Stimulated activated CD8-positive, alpha-beta memory T cell treated with anti-CD3 and anti-CD28 coated beads, Interleukin-4, amount 100 ng/mL, for 1 hour (primary cell): ENCODE measurements at places on chromosomes 12 and 14.
A peak's percentile ranks its signal among the peaks of the same experiment; 100 is the strongest.

DNA sequence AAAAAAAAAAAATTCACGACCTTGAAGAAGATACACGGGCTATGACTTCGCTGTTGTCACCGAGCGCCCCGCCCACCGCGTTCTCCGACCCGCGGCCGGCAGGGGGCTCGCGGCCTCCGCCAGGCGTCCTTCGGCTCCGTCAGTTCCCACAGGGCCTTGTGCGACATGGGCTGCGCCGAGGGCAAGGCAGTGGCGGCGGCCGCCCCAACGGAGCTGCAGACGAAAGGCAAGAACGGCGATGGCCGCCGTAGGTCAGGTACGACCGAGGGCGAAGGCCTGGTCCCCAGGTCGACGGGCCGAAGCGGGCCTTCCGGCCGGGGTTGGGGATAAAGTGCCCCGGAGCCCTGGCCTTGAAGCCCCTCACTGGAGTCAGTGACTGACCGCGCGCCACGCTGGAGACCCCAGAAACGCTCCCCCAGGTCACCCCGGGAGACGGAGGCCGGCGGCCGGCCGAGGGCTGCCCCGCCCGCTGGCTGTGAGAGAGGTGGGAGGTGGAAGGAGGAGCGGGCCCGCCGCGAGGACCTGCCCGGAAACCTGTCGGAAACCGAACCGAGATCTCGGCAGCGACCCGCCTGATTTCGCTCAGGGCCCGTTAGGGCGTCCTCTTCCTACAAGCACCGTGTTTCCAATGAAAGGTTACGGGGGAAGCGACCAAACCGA lies at the start of gene TXNRD1:
TSS of gene TXNRD1 (plus strand) at position 142 of the 660 bp plus-strand sequence. CDS start at position 166, 24 bp downstream.
- DNase-seq: peak; percentile 71

DNA sequence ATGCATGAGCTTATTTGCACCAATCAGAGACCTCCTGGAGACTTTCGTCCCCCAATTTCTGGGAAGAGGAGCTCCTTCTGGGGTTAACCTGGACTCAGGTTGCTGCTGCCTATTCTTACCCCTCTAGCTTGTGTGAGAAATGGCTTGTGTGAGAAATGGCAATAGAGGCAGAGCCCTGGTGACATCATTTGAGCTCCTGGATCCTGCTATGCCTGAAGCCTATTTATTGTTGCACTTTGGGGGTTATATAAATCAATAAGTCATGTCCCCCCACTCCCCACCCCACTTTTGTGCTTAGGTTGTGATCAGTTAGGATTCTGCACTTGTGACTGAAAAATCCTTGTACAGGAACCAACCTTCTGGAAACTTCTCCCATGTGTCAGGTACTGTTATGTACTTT lies 167.2 kb downstream of the ADCK1 start:
- DNase-seq: no peak

GRCh38 chr14:72311516-72311915 lies 379.3 kb downstream of the RGS6 start:
- DNase-seq: no peak

DNA sequence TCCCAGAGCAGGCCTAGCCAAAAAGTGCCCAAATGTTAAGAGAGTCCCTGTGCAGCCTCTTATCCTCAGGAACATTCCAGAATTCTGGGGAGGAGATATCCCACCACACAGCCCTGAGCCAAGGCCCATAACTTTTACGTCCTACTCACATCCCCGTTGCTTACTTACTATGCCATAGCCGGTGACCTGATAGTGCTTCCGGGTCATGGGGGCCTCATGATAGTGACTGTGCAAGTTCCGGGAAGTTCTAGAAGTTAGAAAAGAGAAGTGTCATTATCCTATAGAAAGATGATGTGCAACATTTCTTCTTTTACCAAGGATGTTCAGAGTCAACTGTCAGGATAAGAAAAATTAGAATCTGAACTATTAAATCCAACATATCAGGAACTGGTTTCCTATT lies 15.6 kb upstream of the NGB start:
- DNase-seq: no peak

DNA sequence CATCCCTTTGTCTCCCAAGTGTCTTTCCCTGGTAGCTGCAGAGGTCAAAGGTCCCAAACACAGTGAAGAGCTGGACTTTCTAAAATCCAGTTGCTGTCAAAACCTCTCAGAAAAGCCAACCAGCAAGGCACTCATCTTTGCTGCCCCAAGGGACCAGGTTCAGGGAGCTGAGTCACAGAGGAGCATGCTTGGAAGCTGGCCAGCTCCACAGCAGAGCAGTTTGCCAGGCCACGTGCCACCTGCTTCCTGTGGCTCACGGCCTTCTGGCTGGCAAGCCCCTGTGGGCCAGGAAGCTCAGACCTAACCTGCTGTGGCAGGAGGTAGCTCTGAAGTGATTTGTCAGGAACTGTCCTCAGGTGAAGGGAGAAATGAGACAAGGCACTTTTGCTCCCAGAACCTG lies 3.6 kb downstream of the ISCU start:
- DNase-seq: peak; percentile 49

DNA sequence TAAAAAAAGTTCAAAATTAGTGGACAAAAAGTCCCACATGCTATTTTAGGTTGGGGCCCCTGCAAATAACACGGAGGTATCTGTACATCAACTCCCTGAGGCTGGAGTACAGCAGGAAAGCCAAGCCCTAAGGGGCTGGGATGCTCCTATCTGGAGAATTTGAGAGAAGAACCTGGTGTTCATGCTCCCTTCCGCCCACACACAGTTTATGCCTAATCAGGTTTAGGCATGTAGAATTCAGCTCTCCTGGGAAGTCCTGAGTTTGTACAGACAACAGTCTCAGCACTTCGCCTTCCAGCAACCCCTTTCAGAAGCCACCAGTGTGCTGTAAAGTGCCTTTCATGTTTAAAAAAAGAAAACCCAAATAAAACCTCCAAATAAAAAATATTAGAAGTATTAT lies 237.3 kb upstream of the GRIP1 start:
- DNase-seq: no peak

- DNase-seq: no peak
These were observed 150.9 kb downstream of the MED13L start for GRCh38 chr12:116126610-116127009.

GRCh38 chr12:50185301-50185895 lies 18.2 kb upstream of the CERS5 start:
- DNase-seq: no peak

GRCh38 chr12:153080-153746 lies 60.7 kb downstream of the SLC6A12 start:
- peak; percentile 9 for DNase-seq

- no peak for DNase-seq
These were observed 205.9 kb downstream of the PHLDA1 start for GRCh38 chr12:75825686-75826085.

DNA sequence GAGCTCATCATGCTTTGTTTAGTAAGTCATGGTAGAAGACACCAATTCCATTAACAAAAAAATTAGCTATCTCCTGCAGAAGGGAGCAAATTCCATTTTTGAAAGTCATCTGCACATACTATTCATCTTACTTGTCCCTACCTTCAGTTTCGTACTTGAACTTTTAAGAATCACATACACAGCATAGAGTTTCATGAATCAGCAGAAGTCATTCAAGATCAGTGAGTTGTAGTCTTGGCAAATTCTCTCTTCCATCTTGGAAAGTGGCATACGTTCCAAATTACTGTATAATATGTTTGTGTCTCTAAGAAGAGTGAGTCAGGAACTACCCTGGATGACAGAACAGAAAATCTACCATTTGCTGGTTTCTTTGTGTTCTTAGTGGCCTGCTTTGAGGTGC lies 14.1 kb downstream of the VRK1 start:
- DNase-seq: no peak

DNA sequence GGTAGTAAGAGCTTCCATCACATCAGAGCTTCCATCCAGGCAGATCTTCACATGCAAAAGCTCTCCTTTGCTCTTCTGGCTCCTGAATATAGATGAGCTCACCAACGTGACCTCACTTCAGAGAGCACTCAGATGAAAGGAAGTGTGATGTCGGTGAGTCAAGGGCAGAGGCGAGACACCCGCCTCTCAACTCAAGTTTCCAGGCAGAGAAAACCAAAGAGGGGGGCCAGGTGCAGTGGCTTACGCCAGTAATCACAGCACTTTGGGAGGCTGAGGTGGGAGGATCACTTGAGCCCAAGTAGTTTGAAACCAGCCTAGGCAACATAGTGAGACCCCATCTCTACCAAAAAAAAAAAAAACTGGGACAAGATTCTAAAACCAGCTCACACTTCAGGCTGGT lies 126.9 kb downstream of the DUSP6 start:
- peak; percentile 10 for DNase-seq

DNA sequence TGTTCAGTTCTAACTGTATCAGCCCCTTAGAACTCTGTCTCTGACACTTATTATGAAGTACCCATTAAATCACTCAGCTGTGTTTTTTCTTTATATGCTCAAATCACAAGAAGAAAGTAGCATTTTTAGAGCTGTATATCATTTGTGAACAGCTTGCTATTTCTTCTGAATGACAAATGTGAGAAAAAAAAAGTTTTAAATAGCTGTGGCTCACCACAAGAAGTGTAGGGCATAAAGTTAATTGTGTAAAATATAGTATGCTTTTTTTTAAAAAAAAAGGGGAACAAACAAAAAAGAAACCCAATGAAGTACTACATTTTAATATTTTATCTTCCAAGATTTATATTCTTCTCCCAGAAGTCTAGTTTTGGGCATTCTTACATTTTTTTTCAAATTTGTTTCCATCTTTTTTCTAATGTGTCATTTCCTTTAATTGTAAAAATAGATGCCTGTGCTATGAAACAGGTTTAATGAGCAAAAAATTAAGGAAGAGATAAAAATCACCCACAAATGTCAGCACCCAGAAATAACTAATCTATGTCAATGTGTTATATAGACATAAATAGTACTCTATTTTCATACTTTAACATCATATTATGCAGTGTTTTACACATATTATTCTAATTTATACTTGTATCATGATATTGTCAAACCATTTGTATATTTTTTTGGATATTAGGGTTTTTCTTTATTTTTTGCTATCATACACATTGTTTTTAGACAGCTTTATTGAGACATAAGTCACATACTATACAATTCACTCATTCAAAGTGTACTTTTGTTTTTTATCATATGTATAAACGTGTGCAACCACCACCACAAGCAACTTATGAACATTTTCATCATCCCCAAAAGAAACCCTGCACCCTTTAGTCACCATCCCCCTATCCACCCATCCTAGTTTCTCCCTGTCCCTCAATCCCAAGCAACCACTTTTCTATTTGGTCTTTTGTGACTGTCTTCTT lies 22.4 kb upstream of the LRRK2 start:
- DNase-seq: no peak

- DNase-seq: no peak
These were observed 31.9 kb downstream of the CACNA1C start for GRCh38 chr12:2084553-2085296.

GRCh38 chr12:31362759-31363415 lies 36.9 kb upstream of the SINHCAF start:
- DNase-seq: no peak
